GM23338 (cell line): ENCODE measurements at places on chromosomes 7 and 10. TPM values are rescaled to one million over a fixed set of nuclear protein-coding genes. Genes with fewer than 3 reads are reported as not detected.

GRCh38 chr10:79942261-79943185 lies 6.4 kb downstream of the SFTPD start:
- no peaks in the 10 kb centered on the region for H3K27me3 ChIP-seq
- no peak overlapping the region for H3K27ac ChIP-seq

GRCh38 chr10:71397296-71398212 lies 834 bp downstream of the CDH23 start:
- no peak overlapping the region for H3K27ac ChIP-seq
- H3K27me3 ChIP-seq: peaks cover 48% of the 10 kb centered on the region
- peak overlapping the region; percentile 71 for H3K4me3 ChIP-seq
- no peaks in the 10 kb centered on the region for H3K36me3 ChIP-seq
- H3K4me1 ChIP-seq: peaks cover 21% of the 10 kb centered on the region
- DNase-seq: peak; percentile 72

The TMEM196 gene
- 0.11 and 0.57 TPM in 2 replicates for polyA plus RNA-seq

GRCh38 chr7:91656541-91657482 lies 223.7 kb downstream of the MTERF1 start:
- H3K27me3 ChIP-seq: no peaks in the 10 kb centered on the region
- DNase-seq: no peak
- H3K27ac ChIP-seq: no peak overlapping the region
- H3K4me1 ChIP-seq: no peaks in the 10 kb centered on the region
- no peaks in the 10 kb centered on the region for H3K36me3 ChIP-seq

DNA sequence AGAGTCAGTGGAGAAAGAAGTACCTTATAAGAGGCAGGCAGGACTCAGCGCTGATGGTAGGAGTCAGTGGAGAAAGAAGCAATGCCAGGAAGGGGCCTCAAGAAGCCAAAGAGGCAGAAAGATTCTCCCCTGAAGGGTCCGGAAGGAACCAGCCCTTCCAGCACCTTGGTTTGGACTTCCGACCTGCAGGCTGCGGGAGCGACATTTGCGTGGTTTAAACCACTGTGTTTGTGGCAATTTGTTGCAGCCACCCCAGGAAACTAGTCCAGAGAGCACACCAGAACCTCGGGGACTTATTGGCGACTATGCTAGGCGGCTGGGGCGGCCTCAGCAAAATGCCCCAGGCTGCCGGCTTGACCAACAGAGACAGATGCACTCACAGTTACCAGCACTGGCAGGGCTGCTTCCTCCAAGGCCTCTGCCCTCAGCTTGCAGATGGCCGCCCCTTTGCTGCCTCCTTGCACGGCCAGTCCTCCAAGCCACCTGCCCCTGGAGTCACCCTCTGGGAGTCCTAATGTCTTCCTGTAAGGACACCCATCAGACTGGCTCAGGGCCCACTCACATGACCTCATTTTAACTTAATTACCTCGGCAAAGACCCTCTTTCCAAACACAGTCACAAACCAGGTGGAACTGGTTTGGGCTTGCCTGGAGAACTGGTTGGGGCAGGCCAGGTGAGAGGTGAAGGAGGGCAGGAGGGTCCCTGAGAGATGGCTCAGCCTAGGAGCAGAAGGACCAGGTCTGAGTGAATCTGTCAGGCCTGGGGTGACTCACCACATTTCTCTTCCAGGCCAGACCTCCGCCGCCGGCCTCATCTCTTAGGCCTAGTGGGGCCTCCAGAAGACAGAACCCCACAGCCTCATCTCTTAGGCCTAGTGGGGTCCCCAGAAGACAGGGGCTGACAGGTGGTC lies 26.1 kb downstream of the CALML3 start:
- no peaks in the 10 kb centered on the region for H3K36me3 ChIP-seq
- H3K27me3 ChIP-seq: no peaks in the 10 kb centered on the region
- no peak overlapping the region for H3K27ac ChIP-seq

DNA sequence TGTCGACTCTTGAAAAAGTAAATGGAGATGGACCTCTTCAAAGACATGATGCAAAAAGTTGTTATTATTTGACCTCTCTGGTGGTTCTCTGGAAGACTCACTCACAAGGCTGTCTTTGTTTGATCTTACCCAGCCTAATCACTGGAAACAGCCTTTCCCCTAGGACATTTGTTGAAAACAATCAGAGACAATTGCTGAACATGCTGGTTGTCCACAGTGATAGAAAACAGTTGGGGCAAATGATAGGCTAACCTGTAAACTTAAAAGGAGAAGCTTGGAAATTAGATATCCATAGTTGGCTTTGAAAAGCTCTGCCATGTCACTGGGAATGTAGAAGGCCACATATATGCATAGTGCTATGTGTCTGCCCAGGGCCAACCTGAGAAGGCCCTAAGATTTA lies 22.9 kb upstream of the TES start:
- H3K4me3 ChIP-seq: no peak overlapping the region
- H3K4me1 ChIP-seq: no peaks in the 10 kb centered on the region
- no peaks in the 10 kb centered on the region for H3K36me3 ChIP-seq
- no peak for DNase-seq
- H3K27me3 ChIP-seq: no peaks in the 10 kb centered on the region

DNA sequence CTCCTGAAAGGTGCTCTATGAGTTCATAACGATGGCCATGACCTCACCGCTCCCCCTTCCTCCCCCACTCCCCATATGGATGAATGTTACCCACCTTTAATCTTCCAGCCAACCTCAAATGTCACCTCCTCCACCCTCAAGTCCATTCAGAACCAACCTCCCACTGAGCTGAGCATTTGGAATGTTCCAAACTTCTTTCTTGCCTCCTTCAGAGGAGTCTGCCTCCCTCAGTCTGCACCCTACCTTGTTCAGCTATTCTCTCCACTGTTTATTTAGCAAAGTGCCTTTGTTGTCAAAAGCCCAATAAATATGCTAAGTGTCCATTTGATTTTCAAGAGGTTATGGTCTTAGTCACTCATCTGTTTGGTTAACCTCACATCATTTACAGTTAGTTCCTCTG lies 22.9 kb upstream of the MTPAP start:
- peaks cover 21% of the 10 kb centered on the region for H3K4me1 ChIP-seq
- no peak overlapping the region for H3K27ac ChIP-seq
- no peaks in the 10 kb centered on the region for H3K27me3 ChIP-seq
- no peaks in the 10 kb centered on the region for H3K36me3 ChIP-seq
- H3K4me3 ChIP-seq: no peak overlapping the region

The CLCN1 gene
- 0.43 and 0.48 TPM in 2 replicates for polyA plus RNA-seq
